ENCODE measurements at places on chromosomes 3 and 15.

- no peak for DNase-seq
These were observed 65.7 kb downstream of the SYNM start for GRCh38 chr15:99170476-99171065.

- DNase-seq, result no peak
These were observed 47.2 kb upstream of the PLCL2 start for GRCh38 chr3:16837602-16838001.

DNA sequence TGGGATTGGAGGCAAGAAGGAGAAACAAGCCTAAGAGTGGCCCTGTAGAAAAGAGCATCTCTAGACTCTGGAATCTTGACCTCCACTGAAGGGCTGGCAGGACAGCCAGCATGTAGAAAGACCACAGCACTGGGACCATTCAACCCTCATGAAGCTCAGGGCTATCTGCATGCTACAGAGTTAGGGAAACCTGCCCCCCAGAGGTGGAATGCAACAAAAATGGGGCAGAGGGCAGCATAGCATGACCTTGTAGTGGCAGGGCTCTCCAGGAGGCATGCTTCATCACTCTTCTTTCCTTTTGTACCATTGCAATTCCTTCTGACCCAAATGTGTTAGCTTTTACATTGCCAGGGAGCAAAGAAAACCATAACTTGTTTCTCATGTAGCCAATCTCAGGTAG lies 445.4 kb downstream of the EPHB1 start:
- DNase-seq, result no peak

DNA sequence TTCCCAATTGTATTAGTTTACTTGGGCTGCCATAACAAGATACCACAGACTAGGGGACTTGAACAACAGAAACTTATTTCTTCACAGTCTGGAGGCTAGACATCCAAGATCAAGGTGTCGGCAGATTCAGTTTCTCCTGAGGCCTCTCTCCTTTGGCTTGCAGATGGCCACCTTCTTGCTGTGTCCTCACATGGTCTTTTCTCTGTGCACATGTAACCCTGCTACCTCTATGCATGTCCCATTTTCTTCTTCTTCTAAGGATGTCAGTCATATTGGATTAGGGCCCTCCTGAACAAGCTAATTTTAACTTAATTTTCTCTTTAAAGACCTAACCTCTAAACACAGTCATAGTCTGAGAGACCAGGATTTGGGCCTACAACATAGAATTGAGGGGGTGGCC lies 336.7 kb upstream of the WNT5A start:
- DNase-seq, result no peak

- DNase-seq, result no peak
These were observed 27.0 kb upstream of the CD200R1L start for GRCh38 chr3:112873632-112874031.

GRCh38 chr3:193457526-193457925 lies 79.0 kb upstream of the ATP13A5 start:
- no peak for DNase-seq

DNA sequence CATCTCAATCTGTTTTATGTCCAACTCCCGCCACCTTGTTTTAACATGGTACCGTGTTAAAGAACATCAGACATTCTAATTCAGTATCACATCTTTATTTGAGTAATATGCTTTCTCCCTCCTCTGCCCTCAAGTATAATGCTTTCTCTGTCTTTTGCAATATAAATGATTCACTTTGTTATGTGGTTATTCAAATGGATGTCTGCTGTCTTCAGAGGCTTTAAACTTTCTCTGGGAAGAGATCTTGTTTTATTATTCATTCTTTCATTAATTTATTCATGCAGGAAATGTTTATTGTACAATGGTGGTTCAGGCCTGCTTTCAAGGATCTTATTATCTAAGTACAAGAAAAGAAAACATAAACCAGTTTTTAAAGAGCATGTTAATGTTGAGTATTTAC lies 57.1 kb downstream of the RAP2B start:
- DNase-seq, result no peak

GRCh38 chr15:42313463-42313862 lies 40.2 kb upstream of the TMEM87A start:
- DNase-seq, result no peak

DNA sequence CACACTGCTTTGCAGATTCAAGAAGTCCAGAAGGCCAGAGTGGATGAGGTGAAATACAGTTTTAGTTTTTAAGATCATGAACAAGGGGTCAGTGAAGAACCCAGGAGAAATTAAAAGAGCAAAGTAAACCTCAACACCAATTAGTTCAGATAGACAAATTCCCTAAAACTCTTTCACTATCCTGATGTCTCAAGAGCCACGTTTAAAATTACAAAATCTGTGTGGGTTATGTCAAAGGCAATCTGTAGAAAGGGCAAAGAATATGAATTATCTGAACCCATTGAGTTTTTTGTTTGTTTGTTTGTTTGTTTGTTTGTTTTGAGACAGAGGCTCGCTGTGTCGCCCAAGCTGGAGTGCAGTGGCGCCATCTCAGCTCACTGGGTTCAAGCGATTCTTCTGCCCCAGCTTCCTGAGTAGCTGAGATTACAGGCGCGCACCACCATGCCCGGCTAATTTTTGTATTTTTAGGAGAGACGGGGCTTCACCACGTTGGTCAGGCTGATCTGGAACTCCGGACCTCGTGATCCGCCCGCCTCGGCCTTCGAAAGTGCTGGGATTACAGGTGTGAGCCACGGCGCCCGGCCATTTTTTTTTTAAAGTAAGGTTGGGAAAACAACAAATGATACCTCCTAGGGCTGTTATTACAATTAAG lies 32.1 kb upstream of the ST3GAL6 start:
- DNase-seq, result no peak

- no peak for DNase-seq
These were observed 56.7 kb downstream of the MYO1E start for GRCh38 chr15:59315914-59316451.

DNA sequence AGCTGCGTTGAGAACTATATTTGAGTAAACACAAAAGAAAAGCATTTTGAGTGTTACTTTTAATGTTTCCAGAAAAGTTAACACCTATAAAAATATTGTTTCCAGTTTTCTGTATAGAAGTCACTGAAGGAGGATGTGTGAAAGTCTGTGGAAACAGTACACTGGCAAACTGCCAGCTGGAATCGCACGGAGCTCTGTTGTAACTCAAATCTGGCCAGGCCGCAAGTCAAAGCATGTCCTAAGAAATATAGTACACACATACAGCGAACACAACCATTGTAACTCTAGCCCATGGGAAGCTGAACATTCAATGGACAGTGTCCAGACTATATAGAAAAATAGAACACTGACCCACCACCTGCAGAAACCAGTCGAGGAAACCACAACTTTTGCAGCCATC lies 657.2 kb downstream of the FHIT start:
- DNase-seq, result no peak

GRCh38 chr3:158403013-158403412 lies 168.0 kb upstream of the MLF1 start:
- no peak for DNase-seq

GRCh38 chr3:18423401-18424212 lies 1.5 kb downstream of the SATB1 start:
- DNase-seq, result peak; percentile 70

GRCh38 chr3:128787256-128788253 lies 61.6 kb downstream of the RAB7A start:
- no peak for DNase-seq

GRCh38 chr3:15271785-15272381 lies 60.5 kb downstream of the SH3BP5 start:
- no peak for DNase-seq

DNA sequence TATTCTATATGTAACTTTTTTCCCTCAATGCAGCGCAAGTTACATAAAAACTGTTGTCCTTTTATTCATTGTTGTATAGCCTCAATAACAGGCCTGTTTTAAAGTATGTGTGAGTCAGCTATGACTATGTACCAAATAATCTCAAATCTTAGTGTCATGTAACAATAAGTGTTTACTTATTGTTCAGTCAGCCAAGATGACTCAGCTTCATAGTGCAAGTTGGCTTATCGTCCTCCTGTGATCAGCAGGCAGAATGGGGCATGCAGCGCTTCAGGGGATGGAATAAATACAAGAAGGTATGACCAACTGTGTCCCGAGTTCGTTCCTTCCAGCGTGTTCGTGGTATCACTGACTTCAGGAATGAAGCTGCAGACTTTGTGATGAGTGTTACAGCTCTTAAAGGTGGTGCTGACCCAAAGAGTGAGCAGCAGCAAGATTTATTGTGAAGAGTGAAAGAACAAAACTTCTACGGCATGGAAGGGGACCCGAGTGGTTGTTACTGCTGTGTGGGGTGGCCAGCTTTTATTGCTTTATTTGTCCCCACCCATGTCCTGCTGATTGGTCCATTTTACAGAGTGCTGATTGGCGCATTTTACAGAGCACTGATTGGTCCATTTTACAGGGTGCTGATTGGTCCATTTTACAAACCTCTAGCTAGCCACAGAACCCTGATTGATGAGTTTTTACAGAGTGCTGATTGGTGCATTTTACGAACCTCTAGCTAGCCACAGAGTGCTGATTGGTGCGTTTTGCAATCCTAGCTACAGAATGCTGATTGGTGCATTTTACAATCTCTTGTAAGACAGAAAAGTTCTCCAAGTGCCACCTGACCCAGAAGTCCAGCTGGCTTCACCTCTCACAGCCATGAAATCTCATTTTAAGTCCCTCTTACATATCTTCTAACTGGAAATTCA lies 1016.0 kb downstream of the MCTP2 start:
- DNase-seq, result no peak

DNA sequence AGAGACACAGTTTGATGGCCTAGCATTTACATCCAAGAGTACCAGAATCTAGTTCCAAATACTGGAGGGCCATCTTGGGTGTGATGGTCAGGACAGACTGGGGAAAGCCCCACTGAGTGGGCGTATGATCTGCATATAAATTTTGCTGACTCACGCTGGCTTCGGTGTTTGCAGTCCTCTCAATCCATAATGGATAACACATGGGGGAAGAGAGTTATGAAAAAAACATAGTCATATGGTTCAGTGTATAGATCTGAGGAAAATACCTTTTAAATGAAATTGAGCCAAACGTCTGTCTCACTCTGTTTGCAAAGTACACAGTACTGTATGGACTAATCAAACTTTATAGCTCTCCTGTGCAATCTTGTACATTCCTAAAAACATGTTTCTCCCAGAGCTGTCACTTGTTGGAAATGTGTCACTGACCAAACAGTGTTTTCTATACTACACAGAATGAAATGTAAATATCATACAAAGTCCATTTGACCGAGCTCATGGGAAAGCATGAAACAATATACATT lies 125.3 kb upstream of the THBS1 start:
- no peak for DNase-seq

GRCh38 chr3:17423786-17424536 lies 318.5 kb downstream of the TBC1D5 start:
- DNase-seq, result no peak

DNA sequence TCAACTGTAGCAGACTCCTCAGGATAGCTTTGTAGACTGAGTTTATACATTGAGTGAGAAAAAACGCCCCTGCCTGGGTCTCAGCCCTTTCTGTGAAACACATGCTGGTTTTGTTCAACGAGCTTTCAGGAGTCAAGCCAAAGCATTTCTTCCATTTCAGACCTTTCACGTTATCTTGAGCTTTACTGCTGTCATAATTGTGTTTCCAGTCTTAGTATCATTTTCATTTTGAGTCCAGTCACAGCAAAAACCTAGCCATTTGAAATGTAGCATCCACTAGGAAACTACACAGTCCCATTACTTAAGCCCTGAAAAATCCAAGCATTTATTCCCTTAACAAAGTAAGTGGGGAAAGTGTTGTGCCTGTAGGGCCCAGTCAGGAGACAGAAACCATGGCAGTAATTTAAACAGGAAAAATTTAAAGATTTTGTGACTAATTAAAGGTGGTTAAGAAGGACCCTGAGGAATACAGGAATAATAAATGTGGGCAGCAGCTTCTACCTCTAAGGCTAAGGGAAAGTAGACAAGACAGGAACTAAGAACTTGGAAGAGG lies 110.1 kb upstream of the ABHD17C start:
- DNase-seq, result no peak

DNA sequence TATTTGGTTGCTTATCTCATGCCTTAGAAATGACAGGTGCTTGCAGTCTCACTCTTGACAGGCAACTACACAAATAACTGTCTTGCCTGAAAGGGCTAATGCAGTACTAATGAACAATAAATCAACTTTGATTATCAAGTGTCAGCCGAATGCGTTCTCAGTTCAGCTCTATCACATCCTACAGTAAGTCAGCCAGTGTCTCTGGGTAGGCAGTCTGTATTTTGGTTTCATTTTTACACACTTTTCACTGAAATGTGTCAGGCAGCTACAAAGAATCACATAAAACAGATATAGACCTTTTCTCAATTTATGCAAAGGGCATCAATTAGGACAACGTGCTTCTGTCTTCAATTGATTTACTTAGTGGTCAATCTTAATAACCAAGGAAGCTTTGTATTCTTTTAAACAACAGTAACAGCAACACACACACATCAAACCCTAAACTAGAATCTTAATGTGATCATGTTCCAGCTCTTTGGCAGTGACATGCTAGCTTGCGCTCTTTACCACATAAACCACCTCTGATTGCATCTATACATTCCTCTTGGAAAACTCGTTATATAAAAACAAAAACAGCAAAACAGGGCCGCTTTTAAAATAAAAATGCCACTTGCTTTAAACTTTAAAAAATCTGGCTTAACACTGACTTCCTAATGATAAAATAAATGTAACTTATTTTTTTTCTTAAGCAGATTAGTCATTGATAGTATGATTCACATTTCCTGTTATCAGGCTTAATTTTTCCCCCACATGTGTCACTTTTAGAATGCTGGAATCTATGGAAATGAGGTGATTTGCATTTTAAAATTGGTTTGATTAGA lies 520.4 kb downstream of the FOXP1 start:
- DNase-seq, result no peak

GRCh38 chr3:193677734-193678133 lies 84.7 kb downstream of the OPA1 start:
- no peak for DNase-seq

DNA sequence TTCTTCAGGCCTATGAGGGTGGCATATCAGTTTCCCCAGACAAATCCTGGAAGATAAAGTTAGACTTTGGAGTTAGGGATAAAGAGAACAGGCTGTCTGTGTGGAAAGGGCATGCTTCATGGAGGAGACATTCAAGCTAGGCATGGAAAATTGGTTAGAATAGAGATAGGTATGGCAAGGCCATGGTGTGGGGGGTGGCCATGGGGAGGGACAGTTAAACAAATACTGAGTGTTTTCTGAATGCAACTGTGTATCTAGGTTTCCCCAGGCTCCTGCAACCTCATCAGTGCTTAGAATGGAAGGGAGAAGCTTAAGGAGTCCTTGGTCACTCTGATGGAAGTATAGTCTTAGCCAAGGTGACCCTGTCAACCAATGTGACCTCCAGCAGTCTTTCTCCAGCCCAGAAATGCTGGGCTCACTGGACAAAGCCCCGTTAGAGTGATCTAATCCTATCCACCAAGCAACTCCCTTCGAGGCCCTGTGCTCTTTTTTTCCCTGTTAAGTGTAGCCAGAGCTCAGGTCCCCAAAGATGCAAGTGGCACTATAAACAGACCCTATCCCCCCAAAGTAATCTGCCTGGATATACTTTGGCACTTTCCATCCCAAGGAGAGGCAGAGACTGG lies 5.5 kb upstream of the PKM start:
- no peak for DNase-seq

DNA sequence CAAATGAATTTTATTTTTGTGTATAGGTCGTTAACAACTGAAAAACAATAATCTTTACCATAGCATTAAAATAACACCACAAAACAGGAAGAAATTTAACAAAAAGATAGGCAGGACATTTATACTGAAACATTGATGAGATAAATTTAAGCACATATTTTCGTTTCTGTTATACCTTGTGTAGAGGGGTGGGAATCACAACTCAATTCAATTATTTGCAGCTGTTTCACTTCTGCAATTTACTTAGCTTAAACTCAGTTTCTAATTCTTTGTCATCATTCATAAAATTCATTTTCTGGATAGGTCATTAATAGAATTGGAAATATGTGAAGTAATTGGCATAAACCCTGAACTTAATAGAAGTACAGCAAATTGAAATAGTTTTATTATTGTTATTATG lies 42.3 kb downstream of the TP63 start:
- DNase-seq, result no peak
